ENCODE measurements at places on chromosomes 7 and 10.
A peak's percentile ranks its signal among the peaks of the same experiment; 100 is the strongest.

- no peak for DNase-seq
Observed at GRCh38 chr7:54857294-54857693, 98.3 kb upstream of the SEC61G start.

DNA sequence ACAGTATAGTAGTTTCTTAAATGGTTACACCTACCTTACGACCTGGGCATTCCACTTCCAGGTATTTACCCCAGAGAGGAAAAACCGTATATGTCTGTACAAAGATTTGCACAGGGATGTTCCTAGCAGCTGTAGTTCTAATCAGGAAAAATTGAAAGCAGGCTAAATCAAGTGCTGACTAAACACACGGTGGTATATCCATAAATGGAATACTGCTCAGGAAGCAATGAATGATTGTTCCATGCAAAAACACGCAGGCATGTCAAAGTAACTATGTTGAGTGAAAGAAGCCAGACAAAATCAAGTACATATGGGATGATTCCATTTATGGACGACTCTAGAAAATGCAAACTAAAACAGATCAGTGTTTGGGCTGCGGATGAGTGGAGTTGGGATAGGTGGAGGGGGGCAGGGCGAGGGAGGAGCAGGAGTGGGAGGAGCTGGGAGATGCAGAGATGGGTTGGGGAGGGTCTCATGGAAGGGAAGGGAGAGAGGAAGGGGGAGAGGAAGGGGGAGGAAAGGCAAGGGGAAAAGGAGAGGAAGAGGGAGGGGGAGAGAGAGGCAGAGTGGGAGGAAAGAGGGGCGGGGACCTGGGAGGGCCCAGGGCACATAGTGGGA, 484 bp upstream of the MSRB2 start:
- no peak for DNase-seq

GRCh38 chr7:23333671-23334246, 34.6 kb downstream of the MALSU1 start:
- no peak for DNase-seq

- no peak for DNase-seq
Observed at GRCh38 chr10:17123961-17124360, 5.7 kb downstream of the CUBN start.

GRCh38 chr7:40436710-40437109, 301.9 kb downstream of the SUGCT start:
- no peak for DNase-seq

DNA sequence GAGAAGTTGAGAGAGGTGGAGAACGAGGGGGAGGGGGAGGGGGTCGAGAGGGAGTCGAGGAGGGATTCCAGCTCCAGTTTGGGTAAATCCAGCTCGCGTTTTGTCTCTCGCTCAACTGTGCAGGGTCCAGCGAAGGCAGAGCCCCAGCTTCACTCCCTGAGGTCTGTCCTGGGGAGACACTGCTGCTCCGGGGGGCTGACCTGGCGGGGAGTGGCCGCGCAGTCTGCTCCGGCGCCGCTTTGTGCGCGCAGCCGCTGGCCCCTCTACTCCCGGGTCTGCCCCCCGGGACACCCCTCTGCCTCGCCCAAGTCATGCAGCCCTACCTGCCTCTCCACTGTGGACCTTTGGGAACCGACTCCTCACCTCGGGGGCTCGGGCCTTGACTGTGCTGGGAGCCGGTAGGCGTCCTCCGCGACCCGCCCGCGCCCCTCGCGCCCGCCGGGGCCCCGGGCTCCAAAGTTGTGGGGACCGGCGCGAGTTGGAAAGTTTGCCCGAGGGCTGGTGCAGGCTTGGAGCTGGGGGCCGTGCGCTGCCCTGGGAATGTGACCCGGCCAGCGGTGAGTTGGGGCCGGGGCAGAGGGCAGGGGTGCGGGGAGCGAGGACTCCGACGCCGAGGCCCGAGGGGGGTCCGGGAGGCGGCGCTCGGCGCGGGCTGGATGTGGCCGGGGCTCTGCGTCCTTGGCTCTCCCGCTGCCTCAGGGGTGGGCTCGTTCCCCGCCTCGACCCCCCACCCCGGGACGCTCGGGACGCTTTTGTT, at the start of gene TET1:
TET1 (plus strand) TSS at position 152 of the 757 bp plus-strand sequence. CDS start 12,002 bp downstream, outside the sequence.
- no peak for DNase-seq

GRCh38 chr7:76346778-76347177, 12.0 kb downstream of the YWHAG start:
- DNase-seq: no peak

DNA sequence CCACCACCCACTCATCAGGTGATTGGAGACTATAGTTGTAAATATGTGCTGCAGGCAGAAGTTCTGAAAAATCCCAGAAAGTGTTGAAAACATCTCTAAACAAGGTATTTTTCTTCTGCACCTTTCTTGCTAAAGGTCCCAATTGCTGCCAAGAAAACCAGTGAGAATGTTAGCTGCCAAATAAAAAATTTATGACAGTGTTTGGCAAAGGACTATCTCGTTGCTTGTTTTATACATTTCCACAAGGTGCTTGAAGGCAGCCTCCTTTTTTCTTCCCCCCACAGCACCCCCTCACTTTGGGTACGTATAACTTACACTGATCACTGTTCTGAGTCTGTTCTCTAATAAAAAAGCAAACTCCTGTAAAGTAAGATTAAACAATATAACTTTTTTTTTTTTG, 158.6 kb upstream of the TCF7L2 start:
- DNase-seq: no peak

DNA sequence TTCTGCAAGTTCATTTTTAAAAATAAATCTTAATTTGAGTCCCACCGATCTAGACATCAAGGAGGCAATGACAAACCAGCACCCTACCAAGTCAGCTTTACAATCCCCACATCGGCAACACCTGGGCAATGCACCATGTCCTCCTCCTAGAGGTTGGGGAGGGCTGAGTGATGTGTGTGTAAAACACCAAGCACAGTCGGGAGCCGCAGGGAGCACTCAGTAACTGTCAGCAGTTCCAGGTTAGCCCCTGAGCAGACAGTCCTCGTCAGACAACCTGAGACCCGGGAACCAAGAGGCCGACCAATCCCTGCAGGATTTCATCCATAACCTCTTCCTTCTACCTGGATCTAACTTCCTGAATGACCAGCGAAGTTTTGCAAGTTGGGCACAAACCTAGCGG, 15.9 kb upstream of the C10orf120 start:
- no peak for DNase-seq

- no peak for DNase-seq
Observed at GRCh38 chr7:120856621-120857352, 1.2 kb downstream of the TSPAN12 start.

- no peak for DNase-seq
Observed at GRCh38 chr10:5748394-5748803, 63.8 kb downstream of the TASOR2 start.

DNA sequence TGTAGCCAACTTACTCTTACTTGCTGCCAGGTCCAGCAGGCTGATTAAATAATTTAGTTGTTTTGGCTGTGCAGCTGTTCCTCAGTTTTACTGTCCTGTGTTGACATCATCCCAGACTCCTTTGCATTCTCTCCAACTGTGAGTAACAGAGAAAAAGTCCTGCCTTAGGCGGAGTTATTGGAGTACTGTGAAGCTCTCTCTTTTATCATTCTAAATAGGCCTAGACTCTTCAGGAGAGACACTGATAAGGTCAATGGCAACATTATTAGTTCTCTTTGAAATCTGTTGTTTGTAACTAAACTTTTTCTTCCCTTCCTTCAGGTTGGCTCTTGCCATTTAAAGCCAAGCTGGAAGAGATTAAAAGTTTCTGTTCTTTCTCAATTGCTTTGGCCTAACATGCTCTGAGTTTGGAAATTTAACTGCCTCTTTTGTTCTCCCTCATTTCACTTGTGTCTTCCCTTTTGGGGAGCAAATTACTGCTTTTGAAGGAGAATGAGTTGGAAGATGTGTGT, 215.7 kb upstream of the CSTF2T start:
- no peak for DNase-seq

- no peak for DNase-seq
Observed at GRCh38 chr7:97003262-97004246, 1.8 kb upstream of the DLX6 start.

GRCh38 chr10:53477313-53477675, 704.7 kb upstream of the MBL2 start:
- no peak for DNase-seq

- no peak for DNase-seq
Observed at GRCh38 chr10:127300868-127301321, 104.5 kb upstream of the INSYN2A start.

GRCh38 chr7:142519079-142520078, 229.9 kb upstream of the PRSS1 start:
- no peak for DNase-seq

DNA sequence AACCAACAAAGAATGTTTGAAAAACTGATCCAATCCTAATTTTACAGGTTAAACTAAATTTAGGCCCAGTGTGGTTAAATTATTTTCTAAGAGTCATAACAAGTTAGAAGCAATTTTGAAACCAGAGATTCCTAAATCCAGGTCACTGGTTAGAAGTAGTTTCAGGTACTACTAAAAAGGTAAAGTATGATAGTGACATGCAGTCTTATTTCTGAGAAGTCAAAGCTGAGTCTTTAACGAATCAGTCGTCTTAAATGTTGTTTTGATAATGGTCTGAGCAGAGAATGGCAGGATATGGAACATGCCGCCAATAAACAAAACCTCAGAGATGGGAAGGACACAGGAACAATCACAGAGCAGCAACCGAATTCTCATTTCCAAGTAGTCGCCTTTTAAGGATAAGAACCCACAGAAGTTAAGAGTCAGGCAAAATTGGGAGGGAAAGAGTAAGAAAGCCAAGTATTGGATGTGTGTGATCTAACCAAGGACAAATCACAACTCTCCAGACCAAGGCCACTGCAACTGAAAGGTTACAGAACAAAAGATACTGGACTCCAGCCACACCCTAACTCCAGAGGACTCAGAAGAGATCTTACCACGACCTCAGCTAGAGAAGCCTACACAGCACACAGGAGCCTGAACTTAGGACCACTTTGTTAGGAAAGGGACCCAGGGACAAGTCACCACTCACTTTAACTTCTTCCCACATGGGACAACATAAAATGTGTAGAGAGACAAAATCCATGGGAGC, 19.7 kb downstream of the TMEM243 start:
- no peak for DNase-seq

DNA sequence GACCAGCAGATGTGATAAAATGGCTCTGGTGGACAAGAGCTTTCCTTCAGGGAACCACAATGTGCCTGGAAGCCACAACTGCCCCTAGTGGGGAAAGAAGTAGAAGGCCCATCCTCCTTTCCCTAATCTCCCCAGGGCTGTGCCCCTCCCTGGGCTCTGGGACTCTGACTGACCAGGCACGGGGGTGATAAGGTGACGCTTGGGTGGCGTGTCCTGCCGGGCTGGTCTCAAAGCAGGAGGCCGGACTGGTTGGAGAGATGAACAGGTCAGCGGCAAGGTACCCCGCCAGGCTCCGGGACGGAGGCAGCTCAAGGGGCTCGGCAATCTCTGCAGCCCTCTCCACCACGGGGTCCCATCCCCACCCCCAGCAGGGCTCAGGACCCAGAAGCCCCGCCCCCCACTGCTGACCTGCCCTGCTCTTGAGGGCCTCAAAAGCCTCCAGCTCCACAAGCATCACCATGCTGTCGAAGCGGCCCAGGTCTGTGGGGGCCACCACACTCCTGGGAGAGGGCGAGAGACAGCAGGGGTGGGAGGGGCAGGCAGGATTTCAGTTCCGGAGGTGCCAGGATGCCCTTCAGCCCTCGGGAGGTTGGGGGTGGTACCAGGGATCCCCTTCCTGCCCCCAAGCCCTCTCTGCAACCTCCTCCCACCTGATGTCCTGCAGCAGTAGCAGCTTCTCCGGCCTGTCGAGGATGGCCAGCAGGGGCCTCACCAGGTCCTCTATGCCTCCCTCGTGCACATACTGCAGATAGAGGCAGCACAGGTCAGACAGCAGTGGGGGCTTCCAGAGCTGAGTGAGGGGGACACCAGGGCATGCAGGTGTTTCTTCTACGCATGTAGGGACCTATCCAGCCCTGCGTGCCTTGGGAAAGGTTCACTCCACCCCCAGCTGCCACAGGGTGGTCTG, 12.2 kb downstream of the LZTS2 start:
- DNase-seq: no peak

DNA sequence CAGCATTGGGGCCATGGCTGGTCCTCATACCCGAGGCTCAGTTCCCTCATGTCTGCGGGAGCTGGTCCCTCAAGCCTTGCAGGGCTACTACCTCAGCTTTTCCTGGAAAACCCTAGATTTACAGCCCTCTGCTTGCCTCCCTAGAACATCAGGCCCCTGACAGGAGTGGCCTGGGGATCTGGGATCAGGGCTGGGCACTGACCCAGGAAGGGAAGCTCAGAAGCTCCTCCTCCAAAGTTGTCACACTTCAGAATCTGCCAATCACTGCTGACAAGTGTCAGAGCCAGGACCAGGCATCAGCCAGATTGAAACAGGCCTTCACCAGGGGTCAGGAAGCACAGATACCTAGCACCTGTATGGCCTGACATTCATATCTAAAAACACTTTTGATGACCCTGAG, 115.2 kb downstream of the GRID1 start:
- DNase-seq: no peak

GRCh38 chr10:72906446-72906845, 12.9 kb downstream of the OIT3 start:
- no peak for DNase-seq

GRCh38 chr10:43071865-43072650, 4.8 kb upstream of the RET start:
- DNase-seq: no peak

GRCh38 chr10:61317706-61318105, 135.5 kb downstream of the TMEM26 start:
- DNase-seq: no peak

GRCh38 chr10:111481866-111482265, 405.0 kb downstream of the ADRA2A start:
- no peak for DNase-seq

- no peak for DNase-seq
Observed at GRCh38 chr7:45098983-45099839, 10.4 kb upstream of the NACAD start.

- no peak for DNase-seq
Observed at GRCh38 chr7:89332026-89332425, 536.5 kb upstream of the TEX47 start.

DNA sequence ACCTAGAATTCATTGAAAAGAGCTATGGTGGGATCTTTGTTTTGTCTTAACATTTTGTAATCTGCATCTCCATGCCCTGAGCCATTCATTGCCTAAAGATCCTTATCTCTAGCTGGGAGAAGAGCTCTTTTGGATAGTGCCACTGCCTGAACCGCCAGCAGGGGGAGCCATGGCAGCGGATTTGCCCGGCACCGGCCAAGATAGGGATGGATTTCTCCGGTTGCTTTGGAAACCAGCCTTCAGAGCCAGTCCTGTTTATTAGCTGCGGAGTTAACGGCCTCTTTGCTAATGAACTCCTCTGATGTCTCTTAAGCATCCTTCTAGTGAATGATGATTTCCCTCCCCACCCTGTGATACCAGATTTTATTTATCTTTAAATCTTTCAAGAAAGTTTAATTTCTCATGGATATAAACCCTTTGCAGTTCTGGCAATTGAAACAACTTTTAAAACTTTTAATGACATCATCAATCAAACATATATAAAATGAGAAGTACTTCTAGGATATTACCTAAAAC, 58.2 kb upstream of the LYZL2 start:
- peak; percentile 79 for DNase-seq

GRCh38 chr10:44879531-44879899, 31.6 kb upstream of the TMEM72 start:
- no peak for DNase-seq
